ENCODE measurements at places on chromosomes 13 and 19. TPM values are rescaled to one million over a fixed set of nuclear protein-coding genes. Genes with fewer than 3 reads are reported as not detected.

DNA sequence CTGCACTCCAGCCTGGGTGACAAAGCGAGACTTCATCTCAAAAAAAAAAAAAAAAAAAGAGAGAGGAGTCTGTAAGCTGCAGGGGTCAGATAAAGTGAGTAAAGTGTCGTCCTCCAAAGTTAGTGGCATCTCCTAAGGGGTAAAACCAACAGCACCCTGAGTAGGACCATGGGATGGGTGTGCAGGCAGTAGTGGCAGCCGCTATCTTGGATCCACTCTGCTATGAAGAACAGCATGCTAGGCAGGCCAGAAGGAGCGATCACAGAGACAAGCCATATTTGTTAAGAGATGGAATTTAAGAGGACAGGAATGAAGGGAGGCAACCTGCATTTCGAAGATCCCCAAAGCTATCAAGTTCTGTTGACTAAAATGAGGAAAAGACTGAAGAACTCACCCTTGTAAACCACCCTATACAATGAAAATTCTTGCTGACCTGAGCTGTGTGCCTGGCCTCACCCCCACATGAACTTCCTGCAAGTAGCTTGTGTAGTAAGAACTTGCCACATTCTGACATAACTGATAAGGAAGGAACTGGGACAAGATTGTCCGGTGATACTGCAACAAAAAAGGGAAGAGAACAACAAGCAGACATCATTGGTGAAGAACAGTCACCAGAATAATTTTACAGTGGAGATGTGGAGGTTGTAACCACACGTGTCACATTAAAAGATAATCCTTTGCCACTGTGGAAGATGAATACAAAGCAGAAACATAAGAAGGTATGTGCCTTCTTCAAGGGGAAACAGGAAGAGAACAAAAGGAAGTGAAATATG is 16.2 kb downstream of the DPY19L3 start:
- DNase-seq, result no peak

GRCh38 chr19:17755977-17756670 is 4.8 kb downstream of the FCHO1 start:
- DNase-seq, result peak; percentile 42

Gene RAB3A
- total RNA-seq, result 0.26 TPM

Gene CERS1
- total RNA-seq, result 5.3 TPM

- DNase-seq, result no peak
Observed at GRCh38 chr13:97366172-97366688, 67.7 kb upstream of the RAP2A start.

Gene KIR3DL1
- not detected for total RNA-seq

GRCh38 chr19:27740396-27740795 is 1472.6 kb downstream of the UQCRFS1 start:
- DNase-seq, result peak; percentile 18

- no peak for DNase-seq
Observed at GRCh38 chr13:43522788-43523187, 264.0 kb downstream of the ENOX1 start.

GRCh38 chr19:45391871-45392665 is 12.8 kb downstream of the PPP1R13L start:
- DNase-seq, result no peak

Gene OCEL1
- 4.7 TPM for total RNA-seq

Gene USE1
- 16.1 TPM for total RNA-seq

Gene NCAN
- not detected for total RNA-seq

- DNase-seq, result no peak
Observed at GRCh38 chr13:98216711-98217285, 39.7 kb upstream of the RNF113B start.

DNA sequence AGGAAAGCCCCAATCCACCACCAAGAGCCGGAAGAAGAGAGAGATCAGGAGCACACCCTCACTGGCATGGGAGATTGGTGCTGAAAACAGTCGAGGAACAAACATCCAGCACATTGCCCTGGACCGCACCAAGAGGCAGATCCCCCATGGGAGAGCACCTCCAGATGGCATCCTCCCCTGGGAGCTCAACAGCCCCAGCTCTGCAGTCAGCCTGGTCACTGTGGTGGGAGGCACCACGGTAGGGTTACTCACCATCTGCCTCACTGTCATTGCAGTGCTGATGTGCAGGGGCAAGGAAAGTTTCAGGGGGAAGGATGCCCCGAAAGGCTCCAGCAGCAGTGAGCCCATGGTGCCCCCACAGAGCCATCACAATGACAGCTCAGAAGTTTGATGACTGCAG is 110.2 kb downstream of the STOML3 start:
- no peak for DNase-seq

- no peak for DNase-seq
Observed at GRCh38 chr19:21046489-21046888, 26.0 kb downstream of the ZNF430 start.

Gene OR7C1
- total RNA-seq, result not detected

Gene IGFL2
- not detected for total RNA-seq

Gene GZMM
- not detected for total RNA-seq

DNA sequence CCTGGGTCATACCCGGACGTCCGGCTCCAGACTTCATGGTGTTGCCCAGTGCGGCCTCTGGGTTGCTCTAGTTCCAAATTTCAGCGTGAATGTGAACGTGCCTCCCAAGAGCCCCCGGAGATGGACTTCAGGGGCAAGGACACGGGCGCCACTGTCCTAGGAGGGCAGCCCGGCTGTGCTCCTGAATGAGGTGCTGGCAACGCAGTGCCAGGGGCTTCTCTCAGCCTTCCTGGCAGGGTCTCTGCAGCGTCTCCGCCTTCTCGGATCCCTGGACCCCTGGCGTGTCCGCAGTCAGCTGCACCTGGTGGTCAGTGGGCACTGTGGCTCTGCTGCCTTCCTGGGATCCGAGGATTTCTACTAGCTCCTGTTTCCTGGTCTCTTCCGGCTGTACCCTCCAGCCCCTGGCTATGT is 101.7 kb upstream of the MCF2L start:
- DNase-seq, result no peak

DNA sequence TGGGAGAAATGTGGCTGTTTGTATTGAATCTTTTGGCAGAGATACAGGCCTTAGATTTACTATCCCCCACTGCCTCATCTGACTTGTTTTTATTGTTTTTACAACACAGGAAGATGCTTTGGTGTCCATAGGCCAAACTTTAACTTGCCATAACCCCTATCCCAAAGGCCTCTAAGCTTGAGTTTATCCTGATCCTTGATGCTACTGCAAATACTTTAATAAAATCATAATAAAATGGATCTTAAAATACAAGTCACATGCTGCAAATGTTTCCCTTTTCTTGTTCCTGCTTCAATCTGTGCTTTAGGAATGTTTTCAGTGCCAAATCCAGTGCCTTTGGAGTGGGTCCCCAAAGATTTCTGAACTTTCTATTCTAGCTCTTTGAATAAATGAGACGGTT is 770.6 kb downstream of the DACH1 start:
- DNase-seq, result no peak

DNA sequence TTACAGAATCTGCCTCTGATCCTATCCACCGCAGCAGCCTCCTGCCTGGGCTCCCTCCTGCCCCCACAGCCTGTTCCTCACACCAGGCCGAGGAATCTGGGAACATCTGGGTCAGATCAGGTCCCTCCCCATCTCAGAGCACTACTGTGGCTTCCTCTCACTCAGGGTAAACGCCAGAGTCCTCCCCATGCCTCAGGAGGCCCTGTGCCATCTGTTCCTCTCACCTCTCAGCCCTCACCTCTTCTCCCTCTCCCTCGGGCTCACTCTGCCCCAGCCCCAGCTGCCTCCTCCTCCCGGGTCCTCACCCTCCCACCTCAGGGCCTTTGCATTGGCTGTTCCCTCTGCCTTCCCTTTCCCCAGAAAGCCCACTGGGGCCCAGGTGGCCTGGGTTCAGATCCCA is 18.2 kb downstream of the FCGBP start:
- no peak for DNase-seq

DNA sequence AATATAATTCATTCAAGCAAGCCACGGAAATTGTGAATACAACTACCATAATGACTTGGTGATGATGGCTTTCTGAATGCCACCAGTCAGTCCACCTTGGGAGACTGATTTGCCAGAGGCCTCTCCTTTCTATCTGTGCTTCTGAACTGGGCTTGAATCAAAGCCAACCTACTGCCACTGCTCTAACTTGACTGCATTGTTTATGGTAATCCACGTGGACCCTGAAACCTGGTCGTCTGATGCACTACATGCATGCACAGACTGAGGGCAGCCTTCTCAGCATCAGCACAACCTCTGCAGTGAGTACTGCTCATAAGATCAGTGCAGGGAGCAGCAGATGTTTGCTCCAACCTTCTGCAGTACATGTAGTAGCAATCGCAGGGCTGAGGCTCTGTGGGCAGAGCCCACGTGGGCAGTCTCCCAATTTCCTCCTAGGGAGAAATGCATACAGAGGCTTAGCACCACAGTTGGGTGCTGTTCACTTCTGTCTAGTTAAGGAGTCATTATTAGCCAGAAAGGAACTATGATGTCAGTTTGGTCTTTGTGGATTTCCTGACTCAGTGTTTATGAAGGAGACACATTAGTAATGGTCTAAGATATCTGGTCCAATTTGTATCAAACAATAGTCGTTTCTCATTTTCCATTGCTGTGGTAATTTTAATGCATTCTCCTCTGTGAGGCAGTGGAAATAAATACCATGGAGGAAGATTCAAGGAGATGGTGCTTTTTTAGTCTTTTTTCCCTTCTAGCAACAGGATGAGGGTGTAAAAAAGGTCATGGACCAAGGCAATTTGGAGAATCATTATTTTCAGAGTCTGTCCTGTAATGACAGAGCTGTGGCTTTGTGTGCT is 82.5 kb downstream of the AKAP11 start:
- DNase-seq, result peak; percentile 45

- DNase-seq, result no peak
Observed at GRCh38 chr19:38162632-38163031, 61.4 kb downstream of the DPF1 start.

DNA sequence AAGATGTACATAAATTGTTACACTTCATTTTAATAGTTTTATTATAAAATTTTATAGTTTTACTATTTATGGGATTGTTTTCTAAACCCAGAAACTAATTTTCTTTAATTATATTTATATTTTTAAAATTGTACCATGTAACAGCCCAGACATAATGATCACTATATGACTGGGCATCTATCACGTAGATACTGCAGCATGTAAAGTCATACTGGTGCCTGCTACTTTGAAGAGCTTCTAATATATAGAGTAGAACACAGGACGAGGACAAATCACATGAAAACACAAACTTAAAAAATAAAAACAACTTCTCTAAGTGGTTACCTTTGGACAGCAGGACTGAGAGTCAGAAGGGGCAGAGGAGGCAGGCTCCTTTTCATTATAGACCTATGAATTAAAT is 5.3 kb downstream of the ELF1 start:
- DNase-seq, result no peak

DNA sequence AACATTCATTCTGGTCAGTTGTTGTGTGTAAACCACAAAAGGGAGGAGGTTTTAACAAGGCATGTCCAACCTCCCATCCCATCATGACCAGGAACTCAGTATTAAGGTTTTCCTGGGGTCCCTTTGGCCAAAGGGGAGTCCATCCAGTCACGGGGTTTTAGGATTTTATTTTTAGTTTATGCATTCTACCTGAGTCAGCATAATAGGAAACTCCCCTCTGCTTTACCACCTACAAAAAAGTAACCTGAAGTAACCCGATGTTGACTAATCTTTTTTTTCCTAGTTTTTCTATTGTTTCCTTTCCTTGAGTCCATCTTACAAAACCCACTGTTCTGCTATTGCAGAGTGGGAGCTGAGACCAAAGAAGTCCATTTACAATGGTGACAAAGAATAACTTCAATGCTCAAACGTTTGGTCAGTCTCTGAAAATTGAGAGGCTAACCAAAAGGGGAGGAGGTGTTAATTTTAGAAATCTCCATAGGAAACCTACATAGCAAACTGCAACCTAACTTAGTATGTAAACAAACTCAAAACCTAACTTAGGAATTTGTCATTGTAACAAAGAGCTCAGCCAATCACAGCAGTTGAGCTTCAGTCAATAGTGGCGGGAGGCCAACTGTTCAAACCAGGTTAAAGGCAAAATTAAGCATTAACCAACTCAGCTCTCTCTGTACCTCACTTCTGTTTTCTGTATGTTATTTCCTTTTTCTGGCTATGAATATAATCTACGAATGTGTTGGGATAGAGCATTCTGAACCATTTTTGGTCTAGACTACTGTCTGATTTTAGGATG is 1954.1 kb downstream of the PCDH9 start:
- DNase-seq, result no peak

DNA sequence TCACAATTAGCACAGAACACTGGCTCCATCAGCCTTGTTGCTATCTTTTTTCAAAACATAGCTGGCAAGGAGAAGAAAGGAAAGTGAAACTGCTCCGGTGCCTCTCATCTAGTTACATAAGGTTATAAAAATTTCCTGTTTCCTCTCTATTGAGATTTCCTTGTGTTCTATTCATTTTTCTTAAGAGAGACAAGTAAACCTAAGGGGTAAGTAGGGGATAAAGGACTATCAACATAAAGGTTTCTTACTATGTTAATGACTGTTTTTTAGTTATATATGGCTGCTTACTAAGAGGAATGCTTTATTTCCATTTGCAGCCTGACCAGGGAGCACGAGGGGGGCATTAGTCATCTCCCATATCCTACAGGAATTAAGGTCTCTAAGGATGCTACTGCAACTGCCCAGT is 73.2 kb upstream of the MLNR start:
- DNase-seq, result peak; percentile 61

Gene OVOL3
- total RNA-seq, result not detected

Measured in A172 (cell line).